ENCODE measurements at places on chromosomes 11 and 22. TPM values are rescaled to one million over a fixed set of nuclear protein-coding genes. Genes with fewer than 3 reads are reported as not detected.
A peak's percentile ranks its signal among the peaks of the same experiment; 100 is the strongest.

DNA sequence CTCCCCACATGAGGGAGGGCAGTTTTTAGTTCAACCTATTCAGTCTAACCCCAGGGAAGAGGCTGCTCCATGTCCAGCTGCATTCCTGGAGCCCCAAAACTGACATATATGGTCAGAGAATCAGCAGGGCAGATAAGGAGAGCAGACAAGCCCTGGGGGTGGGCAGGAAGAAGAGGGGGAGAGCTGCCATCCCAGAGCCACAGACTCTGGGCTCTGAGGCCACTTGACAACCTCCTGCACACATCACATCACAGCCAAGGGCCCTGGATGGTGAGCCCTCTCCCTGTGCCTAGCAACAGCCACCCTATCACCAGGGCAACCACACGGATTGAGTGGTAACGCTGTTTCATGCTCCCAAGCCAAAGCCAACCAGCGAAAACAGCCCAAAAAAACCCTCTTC, 3.1 kb downstream of the ARHGAP1 start:
- DNase-seq, result peak; percentile 24

DNA sequence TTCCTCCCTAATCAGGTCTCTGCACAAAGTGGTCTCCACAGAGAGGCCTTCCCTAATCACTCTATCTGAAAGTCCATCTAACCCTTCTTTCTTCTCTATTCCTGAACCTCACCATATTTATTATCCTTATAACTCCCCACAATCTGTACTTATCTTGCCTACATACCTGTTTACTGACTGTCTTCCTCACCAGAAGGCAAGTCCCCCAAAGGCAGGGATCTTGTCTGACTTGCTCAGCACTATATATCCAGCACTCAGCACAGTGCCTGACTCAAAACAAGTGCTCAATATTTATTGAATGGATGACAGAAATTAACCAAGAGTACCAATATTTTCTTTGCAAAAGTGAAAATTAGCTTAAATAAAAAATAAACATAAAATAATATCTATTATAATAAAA, 5.5 kb downstream of the DCUN1D5 start:
- DNase-seq, result no peak

- DNase-seq, result no peak
These were observed 155.7 kb downstream of the CEP164 start for GRCh38 chr11:117483372-117483771.

The LIPT2 gene
- 20.8 TPM for total RNA-seq

The PDE3B gene
- total RNA-seq, result 17.4 TPM

The EP300 gene
- 35.0 TPM for total RNA-seq

The TSPAN18 gene
- total RNA-seq, result 2.1 TPM

Measured in body of pancreas (tissue), 4 donors.